Activated naive CD4-positive, alpha-beta T cell treated with anti-CD3 and anti-CD28 coated beads for 36 hours (primary cell): ENCODE measurements at places on chromosomes 3 and 15. TPM values are rescaled to one million over a fixed set of nuclear protein-coding genes. Genes with fewer than 3 reads are reported as not detected.

GRCh38 chr3:112140584-112140983, 7.5 kb upstream of the GCSAM start:
- H3K27ac ChIP-seq = no peak overlapping the region
- no peak overlapping the region for H3K4me3 ChIP-seq
- H3K4me1 ChIP-seq = peaks cover 43% of the 10 kb centered on the region
- H3K36me3 ChIP-seq = peaks cover 5% of the 10 kb centered on the region

DNA sequence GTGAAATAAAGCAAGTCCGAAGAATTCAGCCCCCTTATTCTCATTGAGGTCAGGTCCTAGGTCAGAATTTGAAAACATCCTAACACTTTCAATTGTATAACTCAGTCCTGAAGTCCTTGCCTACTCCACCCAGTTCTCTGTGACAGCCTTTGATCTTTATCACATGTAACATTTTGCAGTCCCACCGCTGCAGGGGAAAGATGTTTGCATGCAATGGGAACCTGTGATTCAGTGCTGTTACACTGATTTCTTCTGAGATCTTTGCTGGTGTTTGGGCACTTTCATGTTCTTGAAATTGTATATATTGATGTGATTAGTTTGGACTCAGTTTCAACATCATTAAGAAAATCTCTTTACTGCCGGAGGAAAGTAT, 18.0 kb upstream of the SECISBP2L start:
- no peaks in the 10 kb centered on the region for H3K36me3 ChIP-seq
- H3K4me1 ChIP-seq = peaks cover 18% of the 10 kb centered on the region
- DNase-seq = peak; percentile 30
- H3K4me3 ChIP-seq = no peak overlapping the region

GRCh38 chr15:90162956-90163355, 38.2 kb upstream of the SEMA4B start:
- H3K4me3 ChIP-seq = no peak overlapping the region
- H3K4me1 ChIP-seq = peaks cover 8% of the 10 kb centered on the region
- no peak for DNase-seq
- H3K36me3 ChIP-seq = no peaks in the 10 kb centered on the region
- H3K27ac ChIP-seq = no peak overlapping the region

- H3K36me3 ChIP-seq = no peaks in the 10 kb centered on the region
- no peak for DNase-seq
- H3K27ac ChIP-seq = no peak overlapping the region
Measured at GRCh38 chr3:112611752-112612515, 29.0 kb downstream of the CCDC80 start.

DNA sequence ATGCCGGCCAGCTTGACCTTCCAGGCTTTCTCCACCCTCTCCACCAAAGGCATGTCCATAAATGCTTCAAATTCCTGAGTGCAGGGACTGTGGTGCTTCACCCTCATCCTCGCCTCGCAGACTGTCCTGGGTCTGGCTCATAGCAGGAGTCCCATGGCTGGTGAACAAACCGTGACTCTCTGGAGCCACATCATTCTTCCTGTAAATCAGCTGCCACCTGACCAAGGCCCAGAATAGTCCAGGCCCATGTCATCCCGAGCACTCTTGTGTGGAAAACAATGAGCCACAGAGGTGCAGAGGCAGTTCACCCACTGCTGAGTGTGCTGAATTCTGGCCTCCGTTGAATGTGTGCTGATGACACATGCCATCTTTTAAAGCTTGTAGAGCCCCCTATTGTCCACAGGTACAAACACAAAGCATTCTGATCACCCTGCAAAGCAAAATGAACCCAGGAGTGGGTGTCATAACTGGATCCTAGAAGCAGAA, 68.6 kb downstream of the ABHD5 start:
- H3K4me3 ChIP-seq = no peak overlapping the region
- peak; percentile 17 for DNase-seq
- H3K27ac ChIP-seq = no peak overlapping the region
- peaks cover 46% of the 10 kb centered on the region for H3K4me1 ChIP-seq
- H3K36me3 ChIP-seq = no peaks in the 10 kb centered on the region
- H3K27me3 ChIP-seq = no peaks in the 10 kb centered on the region

- no peaks in the 10 kb centered on the region for H3K27me3 ChIP-seq
- DNase-seq = peak; percentile 47
- H3K4me1 ChIP-seq = peaks cover 66% of the 10 kb centered on the region
- peak overlapping the region; percentile 39 for H3K4me3 ChIP-seq
- peak overlapping the region; percentile 88 for H3K27ac ChIP-seq
Measured at GRCh38 chr3:18559331-18559842, 134.2 kb upstream of the SATB1 start.

GRCh38 chr3:32176989-32177701, 61.3 kb upstream of the CMTM8 start:
- peak overlapping the region; percentile 51 for H3K4me3 ChIP-seq
- no peaks in the 10 kb centered on the region for H3K27me3 ChIP-seq
- peak; percentile 82 for DNase-seq
- no peaks in the 10 kb centered on the region for H3K36me3 ChIP-seq
- peaks cover 10% of the 10 kb centered on the region for H3K4me1 ChIP-seq

GRCh38 chr15:98863983-98864382, 143.6 kb downstream of the PGPEP1L start:
- no peak overlapping the region for H3K27ac ChIP-seq
- peaks cover 60% of the 10 kb centered on the region for H3K4me1 ChIP-seq

DNA sequence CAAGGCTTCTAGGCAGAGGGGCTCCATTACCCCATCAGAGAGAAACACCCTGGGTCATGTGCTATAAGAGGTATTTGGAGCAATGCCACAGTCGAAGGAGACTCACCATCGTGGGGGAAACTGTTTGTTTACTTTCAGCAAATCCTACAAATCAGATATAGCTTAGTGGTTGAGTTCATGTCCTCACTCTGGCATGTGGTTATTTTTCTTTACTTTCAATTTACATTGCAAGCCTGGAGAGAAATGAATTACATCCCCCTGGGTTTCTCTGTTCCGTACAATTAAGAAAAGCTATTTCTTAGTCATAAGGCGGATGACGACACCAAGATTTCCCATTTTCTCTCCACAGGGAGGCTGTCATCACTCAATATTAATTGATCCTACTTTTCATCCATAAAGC, 36.9 kb downstream of the RFTN1 start:
- DNase-seq = no peak
- H3K4me1 ChIP-seq = peaks cover 57% of the 10 kb centered on the region
- no peak overlapping the region for H3K4me3 ChIP-seq
- peaks cover 59% of the 10 kb centered on the region for H3K36me3 ChIP-seq

- H3K27ac ChIP-seq = no peak overlapping the region
- no peak for DNase-seq
- H3K27me3 ChIP-seq = peaks cover 6% of the 10 kb centered on the region
Measured at GRCh38 chr3:106719077-106719476, 658.2 kb upstream of the CCDC54 start.

DNA sequence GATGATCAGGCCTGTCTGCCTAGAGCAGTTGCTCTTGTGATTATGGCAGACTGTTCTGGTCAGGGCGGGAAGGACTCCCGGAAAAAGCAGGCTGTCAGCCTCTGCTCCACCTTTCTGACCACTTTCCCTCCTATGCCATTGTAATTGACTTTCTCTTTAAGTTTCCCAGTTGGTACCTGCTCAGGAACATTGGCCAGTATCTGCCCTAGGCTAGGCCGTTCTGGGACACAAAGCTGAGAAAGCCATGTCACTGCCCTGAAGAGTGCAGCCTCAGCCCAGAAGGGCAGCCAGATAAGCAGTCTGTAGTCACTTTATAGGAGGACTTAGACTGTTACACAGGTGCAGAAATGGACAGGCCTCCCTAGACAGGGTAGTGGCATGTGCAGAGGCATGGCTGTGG, 80.8 kb downstream of the CLSTN2 start:
- H3K36me3 ChIP-seq = no peaks in the 10 kb centered on the region
- no peak overlapping the region for H3K27ac ChIP-seq
- no peaks in the 10 kb centered on the region for H3K4me1 ChIP-seq
- peaks cover 4% of the 10 kb centered on the region for H3K27me3 ChIP-seq
- H3K4me3 ChIP-seq = no peak overlapping the region
- no peak for DNase-seq

DNA sequence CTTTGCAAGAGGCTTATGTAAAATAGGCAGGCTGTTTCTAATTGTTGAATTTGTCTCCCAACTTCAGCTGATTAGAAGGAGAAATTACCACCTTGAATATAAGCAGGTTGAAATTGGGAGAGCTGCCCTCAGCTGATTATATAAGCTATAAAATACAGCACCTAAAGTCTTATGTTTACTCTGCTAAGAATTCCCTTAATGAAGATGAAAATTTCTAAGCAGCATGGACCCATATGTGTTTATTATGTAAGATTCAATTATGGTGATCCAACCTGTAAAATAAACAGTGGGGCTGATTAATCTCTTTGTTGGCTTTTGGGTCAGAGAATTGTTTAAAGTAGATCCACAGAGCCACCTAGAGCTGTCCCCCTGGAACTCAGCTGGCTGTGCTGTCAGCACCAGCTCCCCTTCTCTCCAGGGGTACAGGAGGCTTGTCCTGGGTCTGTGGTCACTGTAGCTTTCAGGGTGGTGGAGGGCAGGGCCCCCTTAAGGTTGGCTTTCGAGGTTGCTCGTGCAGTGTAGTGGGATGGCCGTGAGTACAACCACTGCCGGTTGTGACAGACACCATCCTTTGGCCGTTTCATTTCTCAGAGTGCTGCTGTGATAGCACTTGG, 9.5 kb downstream of the SLCO3A1 start:
- no peaks in the 10 kb centered on the region for H3K36me3 ChIP-seq
- H3K4me3 ChIP-seq = no peak overlapping the region
- no peaks in the 10 kb centered on the region for H3K27me3 ChIP-seq
- H3K27ac ChIP-seq = no peak overlapping the region

GRCh38 chr3:192194085-192194484, 533.3 kb downstream of the FGF12 start:
- H3K4me1 ChIP-seq = no peaks in the 10 kb centered on the region
- no peaks in the 10 kb centered on the region for H3K36me3 ChIP-seq
- no peak overlapping the region for H3K27ac ChIP-seq
- no peaks in the 10 kb centered on the region for H3K27me3 ChIP-seq
- H3K4me3 ChIP-seq = no peak overlapping the region
- no peak for DNase-seq

GRCh38 chr3:140943781-140944552, 2.3 kb downstream of the SLC25A36 start:
- H3K4me1 ChIP-seq = peaks cover 48% of the 10 kb centered on the region
- peaks cover 9% of the 10 kb centered on the region for H3K36me3 ChIP-seq
- no peak overlapping the region for H3K4me3 ChIP-seq
- no peak for DNase-seq

GRCh38 chr3:38843898-38844297, 27.9 kb upstream of the SCN10A start:
- H3K27me3 ChIP-seq = peaks cover 2% of the 10 kb centered on the region
- H3K36me3 ChIP-seq = no peaks in the 10 kb centered on the region
- no peaks in the 10 kb centered on the region for H3K4me1 ChIP-seq

GRCh38 chr15:73335471-73335870, 33.3 kb downstream of the HCN4 start:
- H3K4me3 ChIP-seq = no peak overlapping the region
- no peaks in the 10 kb centered on the region for H3K36me3 ChIP-seq
- DNase-seq = no peak
- peaks cover 3% of the 10 kb centered on the region for H3K27me3 ChIP-seq

DNA sequence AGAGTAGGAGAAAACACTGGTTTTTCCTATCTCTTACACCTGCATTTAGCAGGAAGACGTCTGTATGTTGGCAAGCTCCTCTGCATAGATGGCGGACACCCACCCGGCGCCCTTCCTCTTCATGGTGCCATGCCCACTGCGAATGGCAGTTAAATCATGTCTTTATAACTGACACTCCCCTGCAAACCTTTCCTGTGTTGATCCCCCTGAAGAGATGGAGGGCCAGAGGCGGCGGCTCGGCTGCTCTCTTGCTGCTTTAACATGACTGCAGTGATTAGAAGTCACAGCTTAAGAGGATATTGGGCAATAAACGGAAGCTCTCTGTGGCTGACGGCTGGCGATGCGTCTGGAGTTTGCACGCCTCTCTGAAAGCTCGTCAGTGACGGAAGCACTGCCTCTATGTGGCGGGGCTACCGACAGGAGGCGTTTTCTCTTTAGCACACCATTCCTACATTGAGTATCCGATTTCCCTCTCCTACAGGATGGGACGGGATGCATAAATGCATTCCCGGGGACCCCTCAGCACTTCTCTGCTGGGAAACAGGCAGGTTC, 25.5 kb upstream of the SNRPA1 start:
- peak overlapping the region; percentile 74 for H3K27ac ChIP-seq
- DNase-seq = peak; percentile 89
- peaks cover 10% of the 10 kb centered on the region for H3K4me1 ChIP-seq
- no peaks in the 10 kb centered on the region for H3K27me3 ChIP-seq
- no peaks in the 10 kb centered on the region for H3K36me3 ChIP-seq

GRCh38 chr15:69599271-69599670, 146.7 kb downstream of the RPLP1 start:
- H3K36me3 ChIP-seq = no peaks in the 10 kb centered on the region
- no peak for DNase-seq
- peaks cover 3% of the 10 kb centered on the region for H3K27me3 ChIP-seq
- H3K27ac ChIP-seq = no peak overlapping the region

DNA sequence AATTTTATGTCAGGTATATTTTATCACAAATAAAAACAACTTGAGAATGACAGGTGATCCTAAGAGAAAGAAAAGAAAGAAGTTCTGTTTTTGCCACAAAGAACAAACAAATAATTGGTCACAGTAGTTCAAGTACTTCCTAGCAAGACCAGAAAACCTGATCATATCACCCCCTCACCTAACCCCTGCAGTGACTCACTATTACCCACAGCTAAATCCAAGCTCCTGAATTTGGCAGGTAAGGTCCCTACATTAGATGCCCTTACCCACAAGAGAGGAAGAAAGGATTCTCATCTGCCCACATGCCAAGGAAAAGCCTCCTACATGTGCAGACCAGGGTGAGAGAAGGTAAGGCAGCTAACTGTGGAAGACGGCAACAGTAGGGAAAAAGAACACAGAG, 4.4 kb downstream of the SSUH2 start:
- H3K4me3 ChIP-seq = no peak overlapping the region
- H3K27ac ChIP-seq = no peak overlapping the region
- H3K27me3 ChIP-seq = peaks cover 7% of the 10 kb centered on the region

GRCh38 chr3:49017229-49017970, 980 bp downstream of the DALRD3 start:
- H3K27ac ChIP-seq = no peak overlapping the region
- peaks cover 18% of the 10 kb centered on the region for H3K4me1 ChIP-seq
- H3K36me3 ChIP-seq = peaks cover 14% of the 10 kb centered on the region
- peak overlapping the region; percentile 96 for H3K4me3 ChIP-seq
- DNase-seq = no peak
- no peaks in the 10 kb centered on the region for H3K27me3 ChIP-seq

The HTD2 gene
- total RNA-seq = 8.1 TPM

The CAMK2N2 gene
- total RNA-seq = not detected

The ALG1L2 gene
- not detected for total RNA-seq

The TMEM207 gene
- total RNA-seq = not detected

The CLRN1 gene
- not detected for total RNA-seq

The KBTBD13 gene
- total RNA-seq = not detected

The GRK7 gene
- not detected for total RNA-seq

The POC1A gene
- 32.7 TPM for total RNA-seq

The PTPRG gene
- total RNA-seq = 0.37 TPM

The TRNT1 gene
- total RNA-seq = 42.3 TPM

The FBXW12 gene
- total RNA-seq = not detected

The TMEM89 gene
- total RNA-seq = not detected

The CSK gene
- 272 TPM for total RNA-seq
